ENCODE measurements at places on chromosomes 4 and X.

DNA sequence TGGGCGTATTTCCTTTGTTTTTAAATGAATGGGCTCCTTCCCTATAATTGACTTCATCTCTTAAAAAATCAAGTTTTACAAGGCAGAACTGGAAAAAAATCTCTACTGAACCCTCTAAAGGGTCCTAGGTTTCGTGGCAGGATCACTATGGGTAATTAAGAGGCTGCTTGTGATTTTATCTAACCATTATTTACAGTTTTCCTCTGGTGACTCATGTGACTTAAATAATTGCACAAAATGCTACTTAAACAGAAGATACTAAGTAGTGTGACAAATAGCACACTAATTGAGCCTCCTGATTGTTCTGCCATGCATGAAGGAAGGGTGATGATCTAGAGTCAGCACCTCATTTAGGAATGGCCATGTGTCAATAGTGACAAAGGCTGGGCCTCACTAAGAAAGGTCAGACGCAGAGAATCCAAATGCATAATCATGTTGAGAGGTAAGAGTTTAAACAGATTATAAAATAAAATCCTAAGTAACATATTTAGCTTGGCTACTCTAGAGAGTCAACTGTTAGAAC, 35.5 kb downstream of the OFD1 start:
- no peak for DNase-seq

DNA sequence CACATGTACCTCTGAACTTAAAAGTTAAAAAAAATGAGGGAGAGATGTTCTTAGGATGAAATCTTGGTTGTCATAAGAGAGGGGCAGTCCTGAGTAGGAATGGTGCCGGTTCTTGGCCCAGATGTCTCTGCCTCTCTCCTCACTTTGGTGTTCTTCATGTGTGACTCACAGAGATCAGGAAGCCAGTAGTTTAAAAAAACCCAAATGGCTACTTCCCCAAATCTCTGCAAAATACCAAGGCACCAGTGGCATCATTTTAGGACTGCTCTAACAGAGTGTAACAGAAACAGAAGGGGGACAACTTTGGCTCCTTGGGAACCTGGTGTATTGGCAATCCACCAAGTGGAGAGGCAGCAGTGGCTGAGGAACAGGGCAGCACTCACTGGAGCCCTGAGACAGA, 116.8 kb downstream of the SCD5 start:
- no peak for DNase-seq

DNA sequence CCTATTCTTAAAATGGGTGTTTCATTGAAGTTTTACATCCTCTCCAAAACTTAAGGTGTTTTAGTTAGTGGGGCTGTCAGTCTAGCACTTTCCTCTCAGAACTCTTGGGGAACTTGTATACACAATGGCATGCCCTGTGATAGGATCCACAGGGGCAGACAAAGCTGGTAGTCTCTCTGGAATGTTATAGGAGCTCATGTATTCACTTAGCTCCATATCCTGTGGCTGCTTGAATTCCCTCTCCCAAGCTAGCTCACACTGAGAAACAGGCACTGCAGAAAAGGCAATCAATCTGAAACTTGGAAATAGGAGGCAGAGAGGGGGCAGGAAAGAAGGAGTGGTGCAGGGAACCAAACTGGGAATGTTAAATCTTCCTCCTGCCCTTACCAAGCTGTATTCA, 26.3 kb upstream of the ARMCX2 start:
- DNase-seq, result no peak

- no peak for DNase-seq
These were observed 38.0 kb downstream of the CTBP1 start for GRCh38 chr4:1210971-1211370.

DNA sequence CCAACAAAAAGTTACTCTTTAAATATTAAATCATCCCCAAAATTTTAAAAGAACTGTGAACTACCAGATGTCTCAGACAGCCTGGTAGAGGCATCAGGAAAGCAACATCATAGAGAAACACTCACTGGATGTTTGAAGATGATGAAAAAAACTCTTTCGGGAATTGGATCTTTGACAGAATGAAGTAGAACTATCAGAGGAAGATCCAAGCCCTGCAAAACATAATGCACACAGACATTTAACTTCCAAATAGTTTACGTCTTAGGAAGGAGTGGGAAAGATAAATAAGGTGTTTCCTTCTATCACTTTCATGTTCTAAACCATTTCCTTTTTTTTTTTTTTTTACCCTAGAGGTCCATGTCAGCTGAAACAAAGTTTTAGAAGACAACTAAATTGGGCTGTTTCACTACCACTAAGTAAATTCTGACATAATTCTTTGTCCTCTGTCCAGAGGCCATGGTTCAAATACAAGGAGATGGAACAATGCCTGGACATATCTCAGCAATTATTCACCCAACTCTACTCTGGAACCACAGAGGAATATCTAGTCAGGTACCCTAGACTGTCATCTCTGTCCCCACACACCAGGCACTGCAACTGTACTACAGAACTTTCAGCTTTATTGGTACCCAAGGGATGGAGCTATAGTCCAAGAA, 217.7 kb upstream of the INTU start:
- no peak for DNase-seq

DNA sequence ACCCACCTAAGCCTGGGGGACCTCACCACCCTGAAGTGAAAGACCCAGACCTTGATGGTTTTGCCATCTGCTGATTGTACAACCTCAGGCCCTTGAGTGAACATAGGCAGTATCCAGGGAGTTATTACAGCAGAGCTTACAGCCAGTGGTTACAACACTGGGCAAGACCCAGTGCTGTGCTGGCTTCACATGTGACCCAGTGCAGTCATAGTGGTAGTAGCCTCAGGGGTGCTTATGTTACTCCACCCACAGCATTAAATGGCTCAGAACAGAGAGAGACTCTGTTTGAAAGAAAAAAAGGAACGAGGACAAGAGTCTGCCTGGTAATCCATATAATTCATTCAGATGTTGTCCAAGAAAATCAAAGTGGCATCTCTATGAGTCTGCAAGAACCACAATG, 45.2 kb upstream of the DACH2 start:
- no peak for DNase-seq

DNA sequence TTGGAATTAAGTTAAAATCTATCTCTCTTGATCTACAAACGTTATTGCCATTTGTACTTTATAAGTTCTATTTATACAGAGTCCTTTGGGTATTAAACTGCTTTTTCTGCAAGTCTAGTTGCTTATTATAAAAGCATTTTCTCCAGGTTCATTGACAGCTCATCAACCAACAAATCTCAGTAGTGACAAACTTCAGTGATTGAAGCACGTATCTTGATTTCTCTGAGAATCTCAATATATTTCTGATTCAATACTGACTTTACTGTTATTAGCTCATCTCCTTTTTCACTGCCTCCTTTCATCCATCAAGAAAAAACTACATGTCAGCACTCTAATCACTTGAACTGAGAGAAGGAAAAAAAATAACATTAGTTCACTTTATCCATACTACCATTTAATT, 630.2 kb downstream of the ARAP2 start:
- DNase-seq, result no peak
